ENCODE measurements at places on chromosomes 4 and X.

DNA sequence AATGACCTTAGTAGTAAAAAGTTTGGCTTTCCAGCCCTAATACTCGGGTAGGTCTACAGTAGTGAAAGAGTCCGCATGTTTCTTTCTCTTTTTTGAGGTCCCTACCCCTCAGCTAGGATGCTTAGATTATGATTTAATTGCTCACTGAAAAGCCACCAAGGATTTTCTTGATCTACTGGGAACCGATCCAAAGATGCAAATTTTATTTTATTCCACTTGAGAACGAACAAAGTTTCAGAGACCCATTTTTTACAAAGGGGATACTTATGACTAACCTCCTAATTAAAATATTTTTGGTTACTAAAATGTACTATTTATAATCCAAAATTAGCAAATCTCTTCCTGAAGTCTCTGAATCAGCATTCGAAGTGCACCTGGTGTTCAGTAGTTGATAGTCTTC is 14.3 kb upstream of the PDHA2 start:
- DNase-seq = no peak

GRCh38 chr4:112370466-112370865 is 73.3 kb downstream of the ALPK1 start:
- DNase-seq = no peak

DNA sequence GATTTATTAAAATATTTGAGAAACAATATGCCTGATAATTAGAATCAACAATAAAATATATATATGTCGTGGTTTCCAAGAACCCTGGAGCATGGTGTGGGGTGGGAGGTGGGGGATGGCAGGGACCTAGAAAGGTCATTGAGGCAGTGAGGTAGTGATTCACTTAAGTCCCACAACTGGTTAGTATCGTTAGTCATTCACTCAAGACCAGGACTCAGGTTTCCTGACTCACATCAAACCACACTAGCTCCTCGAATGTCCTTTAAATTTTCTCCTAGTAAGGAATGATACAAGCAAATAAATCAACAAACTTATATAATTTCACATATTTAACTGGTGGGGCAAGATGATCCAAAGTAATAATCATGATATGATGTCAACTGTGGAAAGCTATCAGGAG is 158.8 kb upstream of the AADAT start:
- DNase-seq = no peak

- no peak for DNase-seq
Observed at GRCh38 chr4:82900066-82900410, 497 bp upstream of the THAP9 start.

- DNase-seq = no peak
Observed at GRCh38 chr4:160213366-160213765, 1110.5 kb downstream of the RAPGEF2 start.

DNA sequence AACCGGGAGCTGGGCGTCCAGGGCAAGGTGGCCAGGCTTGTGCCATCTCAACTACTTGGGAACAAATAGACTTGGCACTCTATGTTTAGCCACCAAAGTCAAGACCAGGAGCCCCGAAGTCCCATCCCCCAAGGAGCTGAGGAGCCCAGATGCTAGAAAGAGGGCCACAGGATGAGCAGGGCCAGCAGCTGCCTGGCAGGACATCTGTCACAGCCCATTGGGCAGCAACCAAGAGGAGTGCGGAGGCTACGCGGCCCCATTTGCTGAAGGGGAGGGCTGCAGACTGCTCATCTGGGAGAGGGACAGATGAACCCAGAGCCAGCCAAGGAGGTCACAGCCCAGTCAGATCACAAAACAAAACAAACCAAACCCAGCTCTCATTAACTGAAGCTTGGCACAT is 22.9 kb upstream of the SOWAHD start:
- no peak for DNase-seq

- no peak for DNase-seq
Observed at GRCh38 chr4:16532240-16532970, 306.1 kb upstream of the TAPT1 start.

DNA sequence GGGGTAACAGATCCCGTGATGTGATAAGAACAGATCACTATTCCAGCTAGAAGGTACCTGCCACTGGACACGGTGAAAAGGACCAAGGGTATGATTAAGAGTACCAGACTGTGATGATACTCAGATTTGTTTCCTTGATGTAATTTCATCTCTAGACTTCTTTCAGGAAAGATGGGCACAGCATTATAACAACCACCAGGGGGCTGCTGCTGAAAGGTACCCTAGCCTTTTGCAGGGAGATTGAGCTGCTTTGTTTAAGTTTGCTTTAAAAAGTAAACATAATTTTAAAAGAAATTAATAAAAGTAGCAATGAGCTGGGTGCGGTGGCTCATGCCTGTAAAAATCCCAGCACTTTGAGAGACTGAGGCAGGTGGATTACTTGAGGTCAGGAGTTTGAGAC is 145.4 kb downstream of the EMCN start:
- no peak for DNase-seq

- DNase-seq = no peak
Observed at GRCh38 chrX:37800717-37801116, 20.9 kb downstream of the CYBB start.

DNA sequence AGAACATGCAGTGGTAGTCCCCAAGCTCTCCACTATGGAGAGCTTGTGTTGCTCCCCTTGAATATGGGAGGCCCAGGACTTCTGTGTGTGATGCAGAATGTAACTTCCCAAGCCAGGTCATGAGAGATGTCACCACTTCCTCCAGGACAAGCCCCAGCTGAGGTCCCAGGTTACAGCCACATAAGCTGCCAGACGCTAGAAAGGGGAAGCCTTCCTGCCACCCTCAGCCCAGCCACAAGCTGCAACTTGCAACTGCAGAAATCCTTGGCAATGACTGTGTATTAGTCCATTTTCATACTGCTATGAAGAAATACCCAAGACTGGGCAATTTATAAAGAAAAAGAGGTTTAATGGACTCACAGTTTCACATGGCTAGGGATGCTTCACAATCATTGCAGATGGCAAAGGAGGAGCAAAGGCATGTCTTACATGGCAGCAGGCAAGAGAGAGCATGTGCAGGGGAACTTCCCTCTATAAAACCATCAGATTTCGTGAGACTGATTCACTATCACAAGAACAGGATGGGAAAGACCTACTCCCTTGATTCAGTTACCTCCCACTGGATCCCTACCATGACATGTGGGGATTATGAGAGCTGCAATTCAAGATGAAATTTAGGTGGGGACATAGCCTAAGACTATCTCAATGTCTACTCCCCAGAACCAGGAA is 91.5 kb upstream of the DHX15 start:
- DNase-seq = no peak
